ENCODE measurements at places on chromosomes 11 and 22.

DNA sequence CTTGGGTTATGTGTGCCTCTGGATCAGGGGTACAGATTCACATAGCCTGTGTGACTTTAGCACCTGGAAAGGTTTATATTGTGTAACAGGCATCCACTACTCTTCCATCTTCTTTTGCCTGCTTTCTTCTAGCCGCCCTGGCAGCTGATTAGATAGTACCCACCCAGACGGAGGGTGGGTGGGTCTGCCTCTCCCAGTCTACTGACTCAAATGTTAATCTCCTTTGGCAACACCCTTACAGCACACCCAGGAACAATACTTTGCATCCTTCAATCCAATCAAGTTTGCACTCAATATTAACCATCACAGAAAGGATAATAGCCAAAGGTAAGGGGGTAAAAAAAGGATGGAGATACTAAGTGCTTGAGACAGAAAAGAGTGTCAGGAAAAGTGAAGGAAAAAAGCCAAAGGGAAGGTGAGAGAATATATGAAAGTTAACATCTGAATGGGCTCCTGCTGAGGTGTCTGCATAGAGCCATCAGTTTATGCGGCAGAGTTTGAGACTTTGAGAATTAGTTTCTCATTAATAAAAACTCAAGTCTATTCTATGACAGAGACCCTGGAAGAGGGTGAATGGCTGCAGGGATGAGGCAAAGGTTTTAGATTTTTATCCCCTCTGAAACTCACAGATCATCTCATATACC is 2.6 kb upstream of the OR51B6 start:
- DNase-seq, result no peak

DNA sequence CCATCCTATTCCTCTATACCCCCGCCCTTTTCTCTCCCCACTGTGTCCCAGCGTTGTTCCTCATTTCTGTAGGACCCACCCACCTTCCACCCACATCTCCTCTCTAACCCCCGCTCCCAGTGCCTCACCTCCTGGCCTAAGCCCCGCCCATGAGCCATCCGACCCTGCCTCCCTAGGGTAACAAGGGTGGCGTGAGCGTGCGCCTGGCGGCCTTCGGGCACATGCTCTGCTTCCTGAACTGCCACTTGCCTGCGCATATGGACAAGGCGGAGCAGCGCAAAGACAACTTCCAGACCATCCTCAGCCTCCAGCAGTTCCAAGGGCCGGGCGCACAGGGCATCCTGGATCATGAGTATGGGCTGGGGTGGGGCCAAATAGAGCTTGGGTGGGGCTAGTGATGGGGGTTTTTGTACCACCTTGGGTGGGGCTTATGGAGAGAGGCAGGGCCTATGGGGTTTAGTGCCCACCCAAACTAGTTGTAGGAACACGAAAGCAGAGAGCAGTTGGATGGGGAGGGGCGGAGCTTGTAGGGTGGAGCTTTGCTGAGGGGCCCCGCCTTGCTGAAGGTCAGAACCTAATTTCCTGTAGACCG is 4.5 kb downstream of the INPP5J start:
- DNase-seq, result no peak

DNA sequence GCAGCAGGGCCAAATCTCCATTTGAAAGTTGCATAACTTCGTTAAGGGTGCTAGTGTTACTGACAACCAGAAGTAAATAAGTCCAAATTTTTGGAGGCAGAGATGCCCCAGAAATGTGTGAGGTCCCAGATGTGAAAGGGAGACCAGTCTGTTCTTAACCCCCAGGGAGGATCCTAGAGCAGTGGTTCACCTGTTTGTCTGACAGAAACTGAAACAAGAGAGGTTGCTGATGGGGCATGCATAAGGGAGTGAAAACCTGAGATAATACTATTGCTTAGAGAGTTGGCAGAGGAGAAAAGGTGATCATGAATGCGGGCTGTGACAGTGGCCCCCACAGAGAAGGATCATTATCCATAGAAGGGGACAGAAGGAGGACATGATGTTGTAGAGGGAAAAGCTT is 3.8 kb downstream of the CBLIF start:
- no peak for DNase-seq

DNA sequence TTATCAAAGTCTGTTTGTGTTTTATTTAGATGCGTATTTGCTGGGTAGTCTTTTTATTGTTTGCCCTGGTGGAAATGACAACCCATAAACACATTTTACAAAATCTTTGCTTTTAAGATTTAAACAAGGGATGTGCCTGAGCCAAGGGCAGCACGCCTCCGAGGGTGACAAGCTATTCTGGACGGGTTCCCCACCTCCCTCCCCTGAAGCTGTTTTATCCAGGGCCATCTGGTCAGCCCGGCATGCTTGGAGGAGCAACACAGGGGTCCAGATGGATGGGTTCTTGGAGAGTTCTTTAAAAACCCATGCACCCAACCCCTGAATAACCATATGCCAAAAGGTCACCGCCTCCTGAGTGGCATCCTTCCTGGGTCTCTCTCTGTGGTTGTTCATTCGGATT is 408.9 kb downstream of the OPCML start:
- DNase-seq, result no peak

- DNase-seq, result no peak
Observed at GRCh38 chr22:37230673-37231405, 13.2 kb downstream of the RAC2 start.

DNA sequence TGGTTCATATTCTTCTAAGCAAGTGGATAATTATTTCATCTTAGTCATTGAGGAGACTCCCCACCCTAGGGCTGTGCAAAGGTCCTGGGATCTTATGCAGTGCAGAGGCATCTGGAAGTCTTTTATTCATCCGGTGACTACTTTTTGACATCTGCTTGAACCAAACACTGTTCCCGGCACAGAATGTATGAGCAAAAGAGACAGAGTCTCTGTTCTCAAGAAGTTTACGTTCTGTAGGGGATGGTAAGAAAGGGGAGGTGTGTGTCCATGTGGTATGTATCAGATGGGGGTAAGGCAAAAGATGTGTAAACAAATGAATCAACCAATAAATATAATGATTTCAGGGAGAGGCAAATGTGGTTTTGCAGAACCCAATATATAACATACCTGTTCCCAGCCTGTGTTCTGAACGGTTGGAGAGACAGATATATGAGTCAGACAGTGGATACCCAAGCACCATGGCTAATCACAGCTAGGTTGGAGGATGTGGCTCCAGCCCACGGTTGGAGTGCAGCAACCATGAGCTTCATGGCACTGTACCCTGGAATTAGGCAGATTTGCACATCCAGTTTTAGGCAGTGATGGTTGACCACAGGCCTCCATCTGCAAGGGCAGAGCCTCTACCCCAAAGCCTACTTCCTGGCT is 75.1 kb upstream of the CADM1 start:
- DNase-seq, result no peak

DNA sequence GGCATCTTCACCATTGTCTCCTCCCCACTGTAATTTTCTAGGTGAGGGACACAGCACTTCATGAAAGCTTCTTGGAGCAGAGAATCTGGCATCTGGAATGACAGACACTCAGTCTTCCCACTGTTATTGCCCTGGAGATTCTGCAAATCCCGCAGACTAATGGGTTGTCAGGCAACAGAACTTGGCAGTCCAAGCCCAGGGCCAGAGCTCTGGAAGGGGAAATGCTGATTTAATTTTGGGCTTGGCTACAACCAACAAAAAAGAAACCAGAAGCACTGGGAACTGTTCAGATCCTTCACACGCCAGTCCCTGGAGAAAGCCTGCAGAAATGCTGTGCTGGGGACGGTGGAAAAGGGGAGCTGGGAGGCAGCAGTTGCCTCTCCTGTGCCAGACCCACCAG is 71.5 kb upstream of the BID start:
- DNase-seq, result no peak
